Effector memory CD4-positive, alpha-beta T cell (primary cell): ENCODE measurements at places on chromosomes 6 and 20.
A peak's percentile ranks its signal among the peaks of the same experiment; 100 is the strongest.

- H3K27ac ChIP-seq: no peak overlapping the region
- H3K4me1 ChIP-seq: no peaks in the 10 kb centered on the region
- no peak overlapping the region for H3K4me3 ChIP-seq
- no peaks in the 10 kb centered on the region for H3K36me3 ChIP-seq
These were observed 237.0 kb downstream of the LRFN2 start for GRCh38 chr6:40349901-40350746.

DNA sequence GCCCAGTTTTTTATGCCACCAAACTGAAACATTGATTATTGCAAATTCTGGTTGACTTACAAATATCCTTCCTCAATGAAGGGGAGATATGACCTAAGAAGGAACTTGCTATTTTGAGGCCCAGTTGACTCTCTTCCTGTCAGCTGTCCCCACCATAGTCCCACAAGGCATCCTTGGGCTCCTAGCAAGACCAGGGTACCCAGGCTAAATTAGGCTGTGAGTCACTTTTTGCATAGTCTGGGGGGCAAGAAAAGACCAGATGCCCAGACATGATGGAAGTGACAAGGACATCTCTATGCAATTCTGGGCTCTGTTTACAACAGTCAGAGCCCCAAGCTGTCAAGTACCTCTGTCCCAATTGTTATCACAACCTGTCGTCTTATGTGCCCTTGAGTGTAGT lies 31.8 kb upstream of the MAFB start:
- no peaks in the 10 kb centered on the region for H3K36me3 ChIP-seq
- no peak overlapping the region for H3K27ac ChIP-seq
- H3K27me3 ChIP-seq: no peaks in the 10 kb centered on the region
- no peak overlapping the region for H3K4me3 ChIP-seq
- no peak for DNase-seq

DNA sequence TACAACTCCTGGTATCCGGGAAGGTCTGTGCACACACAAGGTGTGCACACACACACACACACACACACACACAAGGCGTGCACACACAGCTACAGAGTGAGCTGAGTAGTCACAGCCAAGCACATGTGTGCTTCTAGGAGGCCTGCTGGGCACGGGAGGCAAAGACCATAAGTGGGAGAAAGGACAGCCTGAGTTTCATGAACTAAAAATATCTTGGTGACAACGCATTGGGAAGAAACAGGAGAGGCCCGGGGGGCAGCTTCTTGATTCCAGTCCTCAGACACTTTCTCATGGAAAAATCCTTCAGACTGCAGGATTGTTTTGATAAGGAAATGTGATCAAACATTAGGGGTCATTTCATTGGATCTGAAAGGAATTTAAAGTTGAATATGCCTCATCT lies 2.6 kb downstream of the TRAF3IP2 start:
- no peak overlapping the region for H3K27ac ChIP-seq
- no peaks in the 10 kb centered on the region for H3K36me3 ChIP-seq
- DNase-seq: no peak
- no peaks in the 10 kb centered on the region for H3K27me3 ChIP-seq

DNA sequence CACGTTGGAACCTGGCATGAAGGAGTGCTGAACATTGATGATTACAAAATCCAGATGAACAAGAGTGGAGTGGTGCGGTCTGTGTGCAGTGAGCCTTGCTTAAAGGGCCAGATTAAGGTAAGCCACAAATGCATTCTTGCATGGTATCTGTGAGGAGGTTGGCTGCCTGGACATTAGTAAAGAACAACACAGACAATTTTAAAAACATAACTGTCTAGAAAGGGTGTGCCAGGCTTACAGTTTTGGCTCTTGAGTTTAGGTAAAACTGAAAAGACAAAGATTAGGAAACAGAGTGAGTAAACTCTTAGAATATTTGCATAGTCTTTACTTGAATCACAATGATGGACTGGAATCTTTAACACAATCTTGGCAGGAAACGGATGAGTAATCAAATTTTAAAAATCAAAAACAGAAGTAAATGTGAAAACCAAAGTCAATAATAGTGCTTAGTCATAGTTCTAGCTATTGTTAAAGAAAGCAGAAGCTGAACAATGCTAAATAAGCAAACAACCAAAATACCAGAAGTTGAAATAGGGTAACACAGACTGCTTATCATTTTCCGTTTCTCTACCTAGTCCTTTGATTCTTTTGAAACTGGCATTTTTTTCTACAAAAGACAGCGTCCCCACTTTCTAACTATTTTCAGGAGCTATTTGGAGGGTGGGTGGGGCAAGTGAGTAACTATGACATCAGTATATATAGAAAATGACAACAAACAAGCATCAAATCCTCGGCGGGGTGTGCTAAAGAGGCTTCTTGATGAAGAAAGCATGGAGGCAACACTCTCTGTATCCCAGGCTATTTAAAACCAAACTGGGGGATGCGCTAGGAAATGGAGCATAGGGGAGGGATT lies 185.8 kb upstream of the RAB32 start:
- H3K4me1 ChIP-seq: no peaks in the 10 kb centered on the region
- no peak for DNase-seq
- H3K27ac ChIP-seq: no peak overlapping the region
- H3K4me3 ChIP-seq: no peak overlapping the region
- no peaks in the 10 kb centered on the region for H3K27me3 ChIP-seq
- no peaks in the 10 kb centered on the region for H3K36me3 ChIP-seq

- no peaks in the 10 kb centered on the region for H3K27me3 ChIP-seq
- no peak overlapping the region for H3K4me3 ChIP-seq
- no peak for DNase-seq
- H3K27ac ChIP-seq: no peak overlapping the region
- no peaks in the 10 kb centered on the region for H3K36me3 ChIP-seq
- no peaks in the 10 kb centered on the region for H3K4me1 ChIP-seq
These were observed 34.4 kb downstream of the DSE start for GRCh38 chr6:116405138-116405537.

- H3K27ac ChIP-seq: no peak overlapping the region
- no peaks in the 10 kb centered on the region for H3K4me1 ChIP-seq
- no peak overlapping the region for H3K4me3 ChIP-seq
- H3K27me3 ChIP-seq: no peaks in the 10 kb centered on the region
These were observed 25.8 kb upstream of the SLC17A3 start for GRCh38 chr6:25899580-25900408.

DNA sequence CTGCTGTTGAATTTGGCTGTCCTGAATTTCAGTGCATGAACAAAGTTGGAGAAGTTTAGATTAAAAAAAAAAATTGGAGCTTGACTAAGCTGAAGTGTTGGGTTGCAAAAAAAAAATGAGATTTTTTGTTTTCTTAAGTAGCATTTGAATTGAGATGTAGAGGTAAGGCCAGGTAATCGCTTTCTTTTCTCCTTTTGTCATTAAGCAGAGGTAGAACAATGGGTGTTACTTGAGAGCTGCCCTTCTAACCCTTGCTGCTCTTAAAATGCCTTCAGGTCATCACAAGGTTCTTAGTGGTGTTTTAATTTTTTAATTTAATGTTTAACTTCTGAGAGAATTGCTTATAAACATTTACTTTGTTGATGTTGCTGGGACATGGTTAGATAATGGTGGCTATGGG lies 84.1 kb upstream of the PRDM1 start:
- no peak overlapping the region for H3K4me3 ChIP-seq
- peaks cover 2% of the 10 kb centered on the region for H3K27me3 ChIP-seq
- H3K36me3 ChIP-seq: no peaks in the 10 kb centered on the region

GRCh38 chr6:155985660-155986138 lies 530.1 kb upstream of the NOX3 start:
- H3K27ac ChIP-seq: no peak overlapping the region
- no peaks in the 10 kb centered on the region for H3K4me1 ChIP-seq

- no peaks in the 10 kb centered on the region for H3K4me1 ChIP-seq
- no peak for DNase-seq
- H3K27ac ChIP-seq: no peak overlapping the region
- no peaks in the 10 kb centered on the region for H3K27me3 ChIP-seq
These were observed 38.7 kb downstream of the STAU1 start for GRCh38 chr20:49149281-49150045.

- H3K4me1 ChIP-seq: no peaks in the 10 kb centered on the region
- no peak overlapping the region for H3K27ac ChIP-seq
- no peak for DNase-seq
- no peaks in the 10 kb centered on the region for H3K27me3 ChIP-seq
- H3K4me3 ChIP-seq: no peak overlapping the region
These were observed 37.2 kb downstream of the EDN1 start for GRCh38 chr6:12327391-12327790.

GRCh38 chr20:48178633-48179032 lies 393.4 kb upstream of the SULF2 start:
- no peak for DNase-seq
- no peaks in the 10 kb centered on the region for H3K36me3 ChIP-seq
- H3K27ac ChIP-seq: no peak overlapping the region
- no peak overlapping the region for H3K4me3 ChIP-seq
- H3K4me1 ChIP-seq: no peaks in the 10 kb centered on the region

DNA sequence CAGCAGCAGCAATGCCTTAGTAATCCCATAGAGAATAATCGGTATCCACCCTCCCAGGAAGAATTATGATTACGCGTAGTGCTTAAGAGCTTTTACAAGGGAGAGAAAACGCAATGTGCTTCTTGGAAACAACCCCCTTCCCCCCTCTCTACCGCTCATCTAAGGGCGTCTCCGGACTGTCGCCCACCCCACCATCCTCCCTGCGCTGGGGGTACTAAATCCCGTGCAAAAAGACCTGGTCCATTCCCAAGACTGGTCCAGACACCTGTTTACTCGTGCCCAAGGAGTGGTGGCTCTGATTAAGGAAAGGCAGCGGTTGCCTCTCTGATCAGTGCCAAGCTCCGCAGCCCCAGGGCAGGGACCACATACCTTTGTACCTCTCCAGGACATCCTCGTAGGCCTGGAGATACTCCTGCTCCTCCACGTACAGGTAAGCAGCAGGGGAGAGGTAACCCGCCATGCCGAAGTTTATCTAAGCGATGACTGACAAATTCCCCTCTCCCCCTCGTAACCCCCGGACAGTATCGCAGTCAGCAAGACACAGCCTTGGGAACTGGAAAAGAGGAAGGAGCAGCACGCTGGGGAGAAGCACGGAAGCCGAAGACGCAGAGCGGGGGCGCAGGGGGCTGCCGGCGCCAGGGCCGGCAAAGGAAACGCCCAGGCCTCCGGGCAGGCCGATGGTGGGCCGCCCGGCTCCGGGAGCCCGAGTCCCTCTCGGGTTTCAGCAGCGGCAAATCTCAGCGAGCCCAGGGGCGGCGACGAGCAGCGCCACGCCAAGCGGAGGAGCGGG lies 112.0 kb upstream of the BEND6 start:
- no peaks in the 10 kb centered on the region for H3K4me1 ChIP-seq
- H3K36me3 ChIP-seq: no peaks in the 10 kb centered on the region
- peak overlapping the region; percentile 43 for H3K4me3 ChIP-seq
- peaks cover 3% of the 10 kb centered on the region for H3K27me3 ChIP-seq

- H3K4me1 ChIP-seq: peaks cover 28% of the 10 kb centered on the region
- H3K27ac ChIP-seq: peak overlapping the region; percentile 48
- DNase-seq: no peak
- no peaks in the 10 kb centered on the region for H3K36me3 ChIP-seq
- no peak overlapping the region for H3K4me3 ChIP-seq
These were observed 38.1 kb downstream of the B4GALT5 start for GRCh38 chr20:49675368-49676151.

DNA sequence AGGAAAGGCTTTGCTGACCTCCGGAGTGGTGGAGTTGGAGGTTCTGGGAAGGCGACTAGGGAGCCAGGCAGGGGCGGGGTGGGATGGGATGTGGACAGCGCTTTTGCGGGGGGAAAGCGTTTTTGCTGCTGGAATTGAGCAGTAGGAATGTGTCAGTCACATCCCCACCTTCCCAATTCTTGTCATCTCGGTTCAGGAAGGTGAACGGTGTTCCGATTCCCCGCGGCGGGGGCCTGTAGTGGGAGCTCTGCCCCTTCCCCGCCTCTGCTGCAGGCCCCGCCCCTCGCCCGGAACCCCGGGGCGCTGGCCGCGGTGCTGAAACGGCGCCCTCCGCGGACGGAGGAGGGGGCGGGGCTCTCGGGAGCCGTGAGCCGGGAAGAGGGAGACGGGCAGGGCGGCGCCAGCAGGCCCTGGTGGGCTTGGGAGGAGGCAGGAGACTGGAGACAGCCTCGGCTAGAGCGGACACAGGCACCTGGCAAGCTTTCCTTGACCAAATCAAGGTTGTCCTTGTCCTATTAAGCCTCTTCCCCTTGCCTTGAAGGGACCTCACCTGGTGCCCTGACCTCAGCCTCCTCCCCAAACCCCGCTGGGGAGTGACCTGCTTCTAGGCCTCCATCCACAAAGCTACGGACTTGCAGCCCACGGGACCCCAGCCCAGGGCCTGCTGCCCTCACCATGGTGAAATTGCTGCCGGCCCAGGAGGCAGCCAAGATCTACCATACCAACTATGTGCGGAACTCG lies at the start of gene LHFPL5:
Gene LHFPL5 (plus strand): TSS at position 357 of the 741 bp plus-strand sequence. CDS start 319 bp downstream, at position 676.
- no peak within 1 kb of the TSS for H3K4me3 ChIP-seq
- DNase-seq: no peak
- peaks cover 3% of the 10 kb centered on the region for H3K4me1 ChIP-seq
- H3K27ac ChIP-seq: no peak within 1 kb of the TSS
- H3K36me3 ChIP-seq: no peaks in the 10 kb centered on the region
- H3K27me3 ChIP-seq: peaks cover 8% of the 10 kb centered on the region

GRCh38 chr20:57498425-57499400 lies 26.2 kb downstream of the CTCFL start:
- H3K4me1 ChIP-seq: peaks cover 6% of the 10 kb centered on the region
- H3K4me3 ChIP-seq: no peak overlapping the region
- H3K36me3 ChIP-seq: no peaks in the 10 kb centered on the region
- peaks cover 4% of the 10 kb centered on the region for H3K27me3 ChIP-seq
- H3K27ac ChIP-seq: no peak overlapping the region

DNA sequence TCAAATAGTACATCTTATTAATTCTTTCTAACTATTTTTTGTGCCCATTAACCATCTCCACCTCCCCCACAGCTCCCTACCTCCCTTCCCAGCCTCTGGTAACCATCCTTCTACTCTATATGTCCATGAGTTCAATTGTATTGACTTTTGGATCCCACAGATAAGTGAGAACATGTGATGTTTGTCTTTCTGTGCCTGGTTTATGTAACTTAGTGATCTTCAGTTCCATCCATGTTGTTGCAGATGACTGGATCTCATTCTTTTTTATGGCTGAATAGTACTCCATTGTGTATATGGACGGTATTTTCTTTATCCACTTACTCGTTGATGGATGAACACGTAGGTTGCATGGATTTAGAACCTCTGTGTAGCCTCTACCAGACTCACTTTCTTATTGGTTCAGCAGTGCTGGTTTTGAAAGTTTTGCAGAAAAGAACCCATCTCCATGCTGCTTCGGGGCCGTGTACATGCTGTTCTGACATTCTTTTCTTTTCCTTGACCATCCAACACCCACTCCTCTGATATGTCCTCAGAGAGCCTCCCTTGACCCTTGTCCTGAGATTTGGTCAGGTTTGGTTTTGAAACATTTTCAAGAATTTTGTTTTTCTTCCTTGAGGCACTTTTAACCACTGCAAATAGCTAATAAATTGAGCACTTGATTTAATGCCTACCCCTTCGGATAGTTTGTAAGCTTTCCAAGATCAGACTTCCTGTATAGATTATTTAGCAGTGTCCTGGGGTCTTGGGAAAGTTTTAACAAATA lies 231.2 kb upstream of the ZFP64 start:
- no peaks in the 10 kb centered on the region for H3K4me1 ChIP-seq
- no peaks in the 10 kb centered on the region for H3K27me3 ChIP-seq
- H3K36me3 ChIP-seq: no peaks in the 10 kb centered on the region
- H3K4me3 ChIP-seq: no peak overlapping the region
